ENCODE measurements at places on chromosomes 16 and 17.

DNA sequence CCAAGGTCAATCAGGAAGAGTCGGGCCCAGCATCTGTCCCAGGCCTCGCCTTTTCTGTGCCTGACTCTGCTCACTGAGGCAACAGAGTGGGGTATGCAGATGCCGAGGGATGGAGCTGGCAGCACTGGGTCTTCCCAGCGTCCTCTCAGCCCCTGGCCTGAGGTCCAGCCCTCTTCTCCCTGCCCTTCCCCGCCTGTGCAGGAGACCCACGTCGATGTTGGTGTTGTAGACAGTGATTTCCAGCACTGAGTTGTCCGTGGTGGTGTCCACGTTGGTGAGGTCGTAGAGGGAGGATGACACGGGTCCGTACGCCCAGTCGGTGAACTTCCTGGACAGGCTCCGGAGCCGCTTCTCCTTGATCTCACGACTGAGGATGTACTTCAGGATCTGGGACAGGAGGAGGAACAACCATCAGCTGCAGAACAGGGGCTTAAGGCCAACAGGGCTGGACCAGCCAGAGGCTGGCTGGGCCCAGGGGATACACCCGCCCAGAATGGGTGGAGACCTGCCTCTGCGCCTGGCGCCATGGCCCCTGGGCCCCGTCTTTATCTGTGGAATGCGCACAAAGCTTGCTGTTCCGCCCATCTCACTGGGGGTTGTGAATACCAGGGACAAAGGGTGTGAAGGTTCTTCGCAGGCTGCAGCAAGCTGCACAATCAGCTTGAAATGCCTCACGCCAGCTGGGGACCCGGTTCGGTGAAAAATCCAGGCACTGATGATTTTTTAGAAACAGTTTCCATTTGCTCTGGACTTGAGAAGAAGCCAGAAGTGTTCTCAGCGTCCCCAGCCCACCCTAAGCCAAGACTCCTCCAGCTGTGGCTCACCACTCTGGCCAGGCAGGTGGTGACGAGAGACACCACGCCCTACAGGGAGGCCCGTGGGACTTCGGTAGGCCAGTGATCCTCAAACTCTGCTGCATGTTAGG is 27.5 kb downstream of the TRPV3 start:
- no peak for DNase-seq

DNA sequence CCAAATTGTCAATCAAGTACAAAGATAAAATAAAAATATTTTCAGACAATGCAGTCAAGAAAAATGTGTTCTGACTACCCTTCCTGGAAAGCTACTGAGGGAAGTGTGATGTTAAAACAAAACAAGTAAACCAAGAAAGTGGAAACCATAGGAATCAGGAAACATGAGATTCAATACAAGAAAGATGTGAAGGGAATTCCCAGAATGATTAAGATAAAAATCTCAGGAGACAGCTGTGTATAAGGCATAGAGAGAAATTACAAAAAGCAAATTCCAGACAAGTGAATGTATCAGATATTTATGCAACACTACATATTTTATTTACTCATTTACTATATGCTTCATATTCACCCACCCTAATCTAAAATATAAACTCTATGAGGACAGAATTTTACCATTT is 32.2 kb downstream of the TRIM37 start:
- no peak for DNase-seq

- DNase-seq, result no peak
Observed at GRCh38 chr17:17737961-17738894, 57.0 kb downstream of the RAI1 start.

DNA sequence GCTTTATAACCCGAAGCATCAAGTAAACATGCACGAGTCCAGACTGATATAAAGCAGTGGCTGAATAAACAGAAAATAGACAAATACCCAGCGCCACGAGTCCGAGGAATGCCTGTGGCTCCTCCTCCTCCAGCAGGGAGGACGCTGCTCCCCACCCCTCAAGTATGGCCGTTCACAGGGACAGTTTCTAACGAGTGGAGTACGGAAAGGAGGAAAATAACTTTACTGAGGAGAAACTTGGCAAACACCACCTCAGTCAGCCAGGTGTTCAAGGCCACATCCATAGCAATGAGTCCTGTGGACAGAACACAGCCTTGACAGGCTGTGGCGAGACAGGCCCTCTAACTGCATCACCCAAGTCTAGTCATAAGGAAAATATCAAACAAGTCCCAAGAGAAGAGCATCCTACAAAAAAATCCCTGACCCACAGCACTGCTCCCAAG is 9.2 kb downstream of the ZDHHC7 start:
- DNase-seq, result no peak

DNA sequence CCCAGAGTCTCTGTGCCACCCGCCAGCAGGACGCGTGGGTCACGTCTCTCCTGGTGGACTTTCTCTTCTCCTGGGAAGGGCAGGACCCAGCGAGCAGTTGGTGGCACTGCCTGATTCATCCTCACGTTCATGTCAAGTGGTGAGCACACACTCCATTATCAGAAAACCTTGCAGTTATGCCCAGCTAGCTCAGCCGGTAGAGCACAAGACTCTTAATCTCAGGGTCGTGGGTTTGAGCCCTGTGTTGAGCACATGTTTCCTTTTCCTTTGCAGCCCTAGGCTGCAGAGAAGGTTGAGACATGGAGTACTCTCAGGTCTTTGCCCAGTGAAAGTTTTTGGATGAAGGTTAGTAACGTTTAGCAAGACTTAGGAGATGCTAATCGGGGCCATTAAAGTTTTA is 8.0 kb downstream of the OR1F1 start:
- DNase-seq, result peak; percentile 48

- no peak for DNase-seq
Observed at GRCh38 chr17:10172241-10172741, 26.1 kb downstream of the GAS7 start.

DNA sequence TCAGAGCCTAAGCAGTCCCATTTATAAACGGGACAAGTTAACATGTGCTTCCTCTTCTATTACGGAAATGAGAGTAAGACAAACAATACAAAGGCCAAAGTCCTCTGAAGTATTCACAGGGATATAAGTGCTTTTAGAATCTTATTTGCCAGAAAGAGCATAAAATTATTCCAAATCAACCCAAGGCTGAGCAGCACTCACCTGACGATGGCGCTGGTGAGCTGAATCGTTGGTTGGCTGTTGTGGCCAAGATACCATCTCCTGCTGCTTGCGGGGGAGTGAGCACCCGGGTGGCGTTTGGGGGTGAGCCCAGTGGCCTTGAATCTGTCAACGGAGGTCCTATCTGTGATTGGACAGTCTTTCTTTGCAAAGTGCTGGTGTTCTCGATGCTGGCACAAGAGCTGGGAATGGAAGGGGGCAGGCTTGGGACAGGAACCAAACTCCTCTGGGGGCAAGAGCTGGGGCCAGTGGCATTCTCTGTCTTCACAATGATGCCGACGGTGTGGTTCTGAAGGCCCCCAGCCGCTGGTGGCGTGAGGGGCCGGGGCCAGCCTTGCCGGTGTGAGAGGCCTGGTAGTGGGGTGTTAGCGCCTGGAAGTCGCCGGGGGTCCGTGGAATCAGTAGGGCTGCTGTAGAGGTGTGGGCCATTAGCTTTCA is 9.5 kb upstream of the DHRS13 start:
- no peak for DNase-seq

DNA sequence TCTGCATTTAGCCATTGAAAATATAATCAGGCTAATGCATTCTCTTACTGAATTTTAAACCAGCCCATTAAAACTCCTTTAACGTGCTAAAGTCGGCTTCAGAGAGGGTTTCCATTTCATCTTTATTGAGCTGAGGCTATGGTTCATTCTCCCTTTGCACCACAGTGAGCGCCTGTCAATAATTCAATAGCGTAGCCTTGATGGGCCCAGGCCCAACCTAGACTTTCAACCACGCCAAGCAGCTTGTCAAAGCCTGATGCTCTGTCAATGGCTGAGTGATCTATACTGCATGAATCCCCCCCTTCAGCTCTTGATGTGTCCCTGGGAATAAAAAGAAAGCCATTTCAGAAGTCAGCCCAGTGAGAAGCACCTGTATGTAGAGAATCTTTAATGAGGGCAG is 106.0 kb downstream of the RBFOX1 start:
- no peak for DNase-seq

GRCh38 chr17:13228225-13228624 is 210.4 kb upstream of the ELAC2 start:
- no peak for DNase-seq

DNA sequence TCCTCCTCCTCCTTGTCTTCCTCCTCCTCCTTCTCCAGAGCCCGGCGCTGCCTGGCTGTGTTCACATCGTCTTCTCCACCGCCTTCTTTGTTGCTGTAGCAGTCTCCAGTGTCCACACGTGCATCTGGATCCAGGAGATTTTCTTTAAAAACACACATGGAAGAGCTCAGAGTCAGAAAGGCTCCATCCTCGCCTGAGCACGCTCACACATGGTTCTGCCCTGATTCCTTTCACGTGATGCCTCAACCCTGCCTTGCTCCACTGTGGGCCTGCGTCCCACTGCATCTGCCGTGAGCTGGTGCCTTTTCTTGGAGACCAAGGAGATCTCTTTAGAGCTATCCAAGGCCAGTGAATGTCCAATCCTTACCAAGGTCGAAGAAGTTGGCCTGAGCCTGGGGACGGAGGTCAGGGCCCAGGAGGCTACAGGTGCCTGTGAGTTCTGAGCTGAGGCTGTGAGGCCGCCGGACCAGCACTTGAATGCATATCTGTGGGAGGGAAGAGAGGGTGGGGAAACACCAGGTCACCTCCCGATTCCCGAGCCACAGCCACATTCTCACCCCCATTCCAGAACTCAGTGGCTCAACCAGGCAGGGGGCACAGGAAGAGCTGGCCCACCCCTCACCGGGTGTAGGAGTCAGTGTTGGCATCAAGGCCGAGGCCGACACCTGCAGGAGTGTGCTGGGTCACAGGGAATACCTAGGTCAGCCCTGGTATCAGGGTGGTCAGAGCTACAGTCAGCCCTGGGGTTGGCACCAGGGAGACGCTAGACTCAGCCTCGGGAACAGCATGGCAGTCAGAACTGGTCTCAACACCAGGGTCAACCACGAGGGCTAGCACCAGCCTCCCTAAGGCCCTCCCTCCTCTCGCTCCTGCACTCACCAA is 37.6 kb downstream of the HASPIN start:
- no peak for DNase-seq

GRCh38 chr17:83125515-83126274 is 46.3 kb downstream of the METRNL start:
- no peak for DNase-seq

DNA sequence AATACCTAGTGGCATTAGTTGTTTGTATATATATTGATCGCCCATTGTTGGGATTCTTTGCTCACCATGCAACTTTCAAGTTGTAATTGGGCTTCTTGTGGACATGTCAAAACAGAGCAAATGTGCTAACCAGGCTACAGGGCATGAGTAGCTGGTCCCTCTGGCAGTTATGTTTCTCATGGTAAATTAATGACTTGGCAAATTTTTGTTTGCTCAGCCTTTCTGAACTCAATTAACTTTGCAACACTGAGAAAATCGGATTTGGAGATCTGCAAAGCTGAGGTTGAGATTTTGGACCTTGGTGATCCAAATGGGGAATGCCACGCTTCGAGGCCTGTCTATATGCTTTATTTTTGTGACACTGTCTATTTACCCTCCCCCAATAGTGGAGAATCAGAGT is 138.5 kb upstream of the PIRT start:
- DNase-seq, result no peak

- DNase-seq, result no peak
Observed at GRCh38 chr17:58993311-58993710, 113.4 kb downstream of the TRIM37 start.

GRCh38 chr16:86964796-86965241 is 352.4 kb downstream of the C16orf95 start:
- DNase-seq, result no peak

DNA sequence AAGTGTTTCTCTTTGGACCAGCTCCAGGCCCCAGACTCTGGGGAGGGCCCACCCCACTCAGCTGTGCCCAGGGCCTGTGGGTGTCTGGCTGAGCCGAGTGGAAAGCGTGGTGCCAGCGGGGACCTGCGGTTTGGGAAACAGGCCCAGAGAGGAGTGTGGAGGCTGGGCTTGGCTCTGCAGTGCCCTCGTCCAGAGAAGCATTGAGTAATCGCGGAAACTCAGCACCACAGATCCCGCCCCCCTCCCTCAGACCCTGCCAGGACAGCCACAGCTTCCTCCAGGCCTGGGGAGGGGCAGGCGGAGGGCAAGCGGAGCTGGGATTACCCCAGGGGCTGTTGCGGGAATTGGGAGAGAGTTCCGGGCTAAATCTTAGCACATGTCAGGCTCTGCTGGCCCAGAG is 14.6 kb upstream of the PITPNA start:
- no peak for DNase-seq

GRCh38 chr17:17032131-17032692 is 10.0 kb upstream of the MPRIP start:
- DNase-seq, result no peak

GRCh38 chr17:75571197-75571884 is 16.3 kb upstream of the MYO15B start:
- no peak for DNase-seq

- DNase-seq, result peak; percentile 24
Observed at GRCh38 chr17:34146440-34147043, 108.5 kb upstream of the CCL2 start.

- DNase-seq, result no peak
Observed at GRCh38 chr17:81278831-81279230, 16.3 kb downstream of the SLC38A10 start.

DNA sequence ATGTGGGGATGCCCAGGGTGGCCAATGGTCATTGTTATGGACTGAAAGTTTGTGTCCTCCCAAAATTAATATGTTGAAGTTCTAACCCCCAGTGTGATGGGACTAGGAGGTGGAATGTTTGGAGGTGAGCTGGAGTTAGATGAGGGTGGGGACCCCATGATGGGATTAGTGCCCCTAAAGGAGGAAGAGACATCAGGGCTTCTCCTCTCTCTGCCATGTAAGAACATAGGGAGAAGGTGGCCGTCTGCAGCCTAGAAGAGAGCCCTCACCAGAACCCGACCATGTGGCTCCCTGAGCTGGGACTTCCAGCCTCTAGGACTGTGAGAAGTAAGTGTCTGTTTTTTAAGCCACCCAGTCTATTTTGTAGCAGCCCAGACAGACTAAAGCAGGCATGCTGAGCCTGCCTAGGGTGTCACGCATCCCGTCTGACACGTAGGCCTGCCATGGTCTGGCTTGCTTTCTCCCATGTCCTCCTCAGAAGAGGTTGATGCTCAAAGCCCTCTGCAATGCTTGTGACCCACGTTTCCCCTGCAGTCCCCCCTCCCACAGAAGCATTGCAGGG is 4.0 kb upstream of the PRPSAP1 start:
- no peak for DNase-seq

DNA sequence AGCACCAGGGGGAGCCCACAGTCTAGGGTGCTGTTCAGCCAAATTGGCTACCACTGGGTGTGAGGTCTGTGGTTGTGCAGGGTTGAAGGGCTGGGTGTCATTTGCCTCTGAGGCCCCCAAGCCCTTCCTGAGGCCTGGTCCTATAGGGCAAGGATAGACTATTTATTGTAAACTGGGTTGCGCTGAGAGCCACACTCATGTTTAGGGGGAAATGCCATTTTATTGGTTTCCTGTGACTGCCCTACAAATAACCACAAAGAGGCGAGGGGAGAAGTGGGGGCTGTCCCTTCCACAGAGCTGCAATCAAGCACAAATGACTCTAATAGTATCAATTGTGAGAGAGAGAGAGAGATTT is 3.6 kb upstream of the ZCCHC14 start:
- DNase-seq, result no peak
